ENCODE measurements at places on chromosomes 7 and 10.

GRCh38 chr10:95221124-95221523, 27.1 kb downstream of the ACSM6 start:
- no peak for DNase-seq

DNA sequence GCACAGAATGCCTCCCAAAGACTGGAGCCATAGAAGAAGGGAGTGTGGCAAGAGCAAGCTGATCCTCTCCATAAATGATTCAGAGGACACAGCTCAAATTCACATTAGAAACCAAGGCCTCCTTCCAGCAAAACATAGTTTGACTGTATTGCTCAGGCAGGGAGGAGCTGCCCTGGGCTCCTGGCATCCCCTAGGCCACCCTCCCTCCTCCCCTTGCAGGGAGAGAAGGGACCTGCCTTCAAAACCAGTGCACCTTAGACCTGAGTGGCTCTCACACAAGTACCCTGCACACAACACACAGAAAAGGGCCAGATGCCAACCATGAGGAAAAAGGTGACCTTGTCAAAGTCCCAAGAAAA, 64.7 kb downstream of the CREB3L2 start:
- no peak for DNase-seq

DNA sequence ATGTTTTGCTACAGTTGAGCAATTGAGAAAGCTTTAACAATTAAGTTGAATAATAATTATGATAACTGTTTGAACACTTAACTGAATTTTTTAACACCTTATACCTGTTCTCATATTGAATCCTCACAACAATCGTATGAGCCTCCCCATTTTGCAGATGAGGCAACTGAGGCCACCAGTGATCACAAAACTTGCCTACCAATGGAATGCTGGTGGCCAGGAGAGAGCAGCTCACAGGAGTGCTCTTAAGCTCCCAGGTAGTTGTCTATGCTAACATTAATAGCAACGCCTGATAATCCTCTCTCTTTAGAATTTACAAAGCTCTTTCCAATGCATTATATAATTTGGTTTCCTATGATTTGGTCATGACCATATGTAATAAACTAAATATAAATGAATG, 21.6 kb downstream of the GPNMB start:
- DNase-seq, result no peak

DNA sequence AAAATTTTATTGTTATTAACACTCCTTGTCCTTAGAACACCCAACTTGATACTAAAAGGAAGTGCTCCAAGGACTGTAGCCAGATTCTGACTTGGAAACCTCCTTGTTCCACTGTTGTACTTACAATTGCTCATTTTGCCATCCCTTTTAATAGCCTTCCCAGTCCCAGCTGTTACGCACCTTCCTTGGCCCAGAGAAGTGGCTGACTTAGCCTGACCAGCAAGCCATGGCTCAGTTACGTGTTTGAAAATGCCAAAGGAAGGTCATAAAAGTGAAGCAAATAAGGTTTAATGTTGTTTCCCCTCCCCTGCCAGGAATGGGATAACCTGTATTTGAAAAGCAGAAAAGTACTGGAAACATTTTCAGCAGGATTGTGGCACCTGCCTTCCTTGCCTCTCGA, 3.7 kb upstream of the ANKRD1 start:
- DNase-seq, result no peak

DNA sequence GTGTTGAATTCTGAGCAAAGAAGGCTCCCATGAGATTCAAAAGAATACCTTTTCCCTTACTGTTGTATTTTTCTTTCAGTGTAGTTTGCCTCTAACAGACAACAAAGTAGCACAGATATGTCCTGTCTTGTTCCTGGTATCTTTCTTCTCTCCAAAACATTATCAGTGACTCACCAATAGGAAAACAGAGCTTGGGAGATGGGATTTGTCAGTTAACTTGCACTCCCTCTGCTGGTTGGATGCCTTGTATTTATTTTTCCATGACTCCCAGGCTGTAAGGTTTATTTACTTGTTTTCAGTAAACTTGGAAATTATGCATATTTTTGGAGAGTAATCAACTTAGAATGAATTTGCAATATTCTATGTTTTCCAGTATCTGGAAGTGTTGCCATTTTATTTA, 129.7 kb downstream of the SAMD9 start:
- DNase-seq, result peak; percentile 8

- DNase-seq, result no peak
These were observed 12.6 kb upstream of the CNOT4 start for GRCh38 chr7:135522509-135522908.

Data from HEK293T (cell line).